Left colon (tissue), 2 donors: ENCODE measurements at places on chromosomes 12 and 14. TPM values are rescaled to one million over a fixed set of nuclear protein-coding genes. Genes with fewer than 3 reads are reported as not detected.

Gene TMPRSS12
- not detected for total RNA-seq

Gene LRR1
- total RNA-seq, result 26.7 TPM

Gene HIGD1C
- not detected for total RNA-seq

Gene CFAP251
- 0.34 TPM for total RNA-seq

Gene OSBPL8
- 21.8 TPM for total RNA-seq
